CD8-positive, alpha-beta memory T cell (primary cell): ENCODE measurements at places on chromosomes 2 and 18. TPM values are rescaled to one million over a fixed set of nuclear protein-coding genes. Genes with fewer than 3 reads are reported as not detected.

GRCh38 chr2:64455545-64455944 is 1.6 kb downstream of the LGALSL start:
- no peak for DNase-seq
- H3K27ac ChIP-seq: no peak overlapping the region
- H3K27me3 ChIP-seq: no peaks in the 10 kb centered on the region
- H3K4me1 ChIP-seq: no peaks in the 10 kb centered on the region

DNA sequence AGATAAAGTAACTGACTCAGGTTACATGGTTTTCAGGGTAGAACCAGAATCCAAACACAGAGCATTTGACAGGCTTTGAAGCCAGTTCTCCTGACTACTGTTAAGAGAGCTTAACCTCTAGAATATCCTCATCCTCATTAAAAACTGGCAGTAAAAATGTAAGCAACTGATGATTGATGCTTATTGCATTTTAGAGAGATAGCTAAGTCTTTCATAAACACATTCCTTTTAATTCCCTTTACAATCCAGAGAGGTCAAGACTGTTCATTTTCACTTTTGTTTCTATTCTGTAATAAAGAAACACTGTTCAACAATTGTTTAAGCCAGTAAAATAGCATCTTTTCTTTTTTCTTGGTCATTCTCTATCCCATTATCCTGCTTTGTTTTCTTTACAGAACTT is 53.9 kb upstream of the RAB27B start:
- no peak overlapping the region for H3K4me3 ChIP-seq
- no peaks in the 10 kb centered on the region for H3K27me3 ChIP-seq
- no peaks in the 10 kb centered on the region for H3K36me3 ChIP-seq
- DNase-seq: no peak
- H3K4me1 ChIP-seq: no peaks in the 10 kb centered on the region

DNA sequence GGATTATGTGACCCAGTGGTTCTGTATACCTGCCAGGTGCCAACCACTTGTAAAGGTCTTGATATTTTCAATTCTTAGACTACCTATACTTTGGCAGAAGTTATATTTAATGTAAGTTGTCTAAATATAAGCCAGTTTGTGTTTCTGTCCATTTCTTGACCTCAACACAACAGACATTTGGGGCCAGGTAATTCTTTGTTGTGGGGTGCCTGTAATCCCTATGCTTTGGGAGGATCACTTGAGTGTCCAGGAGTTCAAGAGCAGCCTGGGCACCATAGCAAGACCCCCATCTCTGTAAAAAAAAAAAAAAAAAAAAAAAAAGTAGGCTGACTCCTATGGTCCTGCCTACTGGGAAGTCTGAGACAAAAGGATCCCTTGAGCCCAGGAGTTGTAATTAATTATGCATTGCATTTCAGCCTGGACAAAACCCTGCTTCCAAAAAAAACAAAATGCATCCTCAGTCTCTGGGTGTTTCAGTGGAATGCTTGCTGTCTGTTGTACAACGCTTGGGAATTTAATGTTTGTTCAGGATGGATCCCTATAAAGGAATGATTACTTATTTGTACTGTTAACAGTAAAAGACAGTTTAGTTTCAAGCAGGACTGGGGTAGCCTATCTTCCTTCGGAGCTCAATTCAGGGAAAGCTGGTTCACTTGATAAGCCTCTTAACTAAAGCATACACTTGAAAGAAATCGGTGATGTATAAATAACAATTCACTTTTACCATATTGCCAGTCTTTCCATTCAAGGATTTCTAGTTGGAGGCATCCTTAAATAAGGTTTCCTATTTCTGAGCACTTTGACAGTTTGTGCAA is 3.4 kb downstream of the RPS27A start:
- peaks cover 33% of the 10 kb centered on the region for H3K4me1 ChIP-seq
- no peak overlapping the region for H3K4me3 ChIP-seq
- H3K27me3 ChIP-seq: no peaks in the 10 kb centered on the region
- no peak for DNase-seq

DNA sequence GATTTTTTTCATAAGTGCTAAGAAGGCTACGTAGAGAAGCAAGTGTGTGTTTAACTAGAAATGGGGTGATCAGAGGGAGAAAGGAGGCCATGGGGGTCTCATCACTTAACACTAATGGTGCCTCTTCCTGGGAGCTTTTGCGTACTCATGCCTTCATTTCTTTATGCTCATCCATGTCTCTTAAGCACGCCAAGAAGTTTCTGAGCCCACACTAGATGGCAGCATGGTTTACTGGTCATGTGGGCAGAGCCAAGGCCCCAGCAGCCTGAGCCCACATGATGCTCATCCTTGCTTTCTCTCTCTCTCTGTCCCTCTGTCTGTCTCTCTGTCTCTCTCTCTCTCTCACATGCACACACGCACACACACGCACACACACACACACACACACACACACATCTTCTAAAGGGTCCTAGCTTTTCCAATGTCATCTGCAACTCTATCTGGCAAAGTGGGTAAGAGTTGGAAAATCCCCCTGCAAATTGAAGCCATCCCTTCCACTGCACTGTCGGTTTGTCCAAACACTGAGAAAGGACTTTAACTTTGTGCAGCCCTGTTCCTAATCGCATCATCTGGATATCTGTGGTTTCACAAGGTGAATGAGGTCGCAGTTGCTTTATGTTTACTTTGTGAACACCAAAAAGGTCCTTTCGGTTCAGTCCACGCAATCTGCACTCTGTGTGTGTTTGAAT is 137.1 kb upstream of the CCDC68 start:
- no peaks in the 10 kb centered on the region for H3K27me3 ChIP-seq
- H3K27ac ChIP-seq: no peak overlapping the region
- H3K36me3 ChIP-seq: no peaks in the 10 kb centered on the region
- no peak overlapping the region for H3K4me3 ChIP-seq

- H3K4me3 ChIP-seq: no peak overlapping the region
- DNase-seq: no peak
- peaks cover 52% of the 10 kb centered on the region for H3K4me1 ChIP-seq
These were observed 125.9 kb upstream of the COL5A2 start for GRCh38 chr2:189305291-189305943.

The GKN2 gene
- total RNA-seq: not detected

GRCh38 chr2:164896634-164897355 is 55.2 kb upstream of the COBLL1 start:
- no peaks in the 10 kb centered on the region for H3K4me1 ChIP-seq
- H3K4me3 ChIP-seq: no peak overlapping the region
- no peaks in the 10 kb centered on the region for H3K27me3 ChIP-seq
- H3K36me3 ChIP-seq: no peaks in the 10 kb centered on the region
- DNase-seq: no peak

- H3K4me1 ChIP-seq: no peaks in the 10 kb centered on the region
- H3K36me3 ChIP-seq: no peaks in the 10 kb centered on the region
- no peak overlapping the region for H3K27ac ChIP-seq
- H3K4me3 ChIP-seq: no peak overlapping the region
These were observed 65.4 kb downstream of the PID1 start for GRCh38 chr2:229205704-229206103.

The DIPK1C gene
- total RNA-seq: not detected

DNA sequence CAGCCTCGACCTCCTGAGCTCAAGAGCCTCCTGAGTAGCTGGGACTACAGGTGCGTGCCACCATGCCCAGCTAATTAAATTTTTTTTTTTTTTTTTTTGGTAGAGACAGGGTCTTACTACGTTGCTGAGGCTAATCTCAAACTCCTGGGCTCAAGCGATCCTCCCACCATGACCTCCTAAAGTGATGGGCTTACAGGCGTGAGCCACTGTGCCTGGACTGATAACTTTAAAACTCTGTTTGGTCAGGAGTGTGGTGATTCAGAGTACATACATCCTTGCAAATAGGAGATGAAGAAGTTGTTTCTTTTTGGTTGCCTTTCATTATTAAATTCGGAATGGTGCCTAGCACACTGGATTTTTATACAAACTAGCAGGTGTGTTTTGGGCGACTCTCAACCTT is 73.0 kb downstream of the LTBP1 start:
- H3K4me3 ChIP-seq: no peak overlapping the region
- H3K27me3 ChIP-seq: peaks cover 5% of the 10 kb centered on the region
- no peak for DNase-seq
- no peaks in the 10 kb centered on the region for H3K4me1 ChIP-seq
- H3K36me3 ChIP-seq: no peaks in the 10 kb centered on the region

DNA sequence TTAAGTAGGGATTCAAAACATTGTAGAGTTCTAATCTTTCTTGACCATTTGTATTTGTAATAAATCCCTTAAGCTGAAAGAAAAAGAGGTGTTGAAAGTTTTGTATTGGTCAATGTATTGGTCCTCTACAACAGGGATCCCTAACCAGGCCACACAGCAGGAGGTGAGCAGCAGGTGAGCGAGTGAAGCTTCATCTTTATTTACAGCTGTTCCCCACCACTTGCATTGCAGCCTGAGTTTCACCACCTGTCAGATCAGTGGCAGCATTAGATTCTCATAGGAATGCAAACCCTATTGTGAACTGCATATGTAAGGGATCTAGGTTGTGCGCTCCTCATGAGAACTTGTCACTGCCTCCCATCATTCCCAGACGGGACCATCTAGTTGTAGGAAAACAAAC is 715.7 kb upstream of the NXPH2 start:
- H3K4me3 ChIP-seq: no peak overlapping the region
- no peak for DNase-seq
- no peak overlapping the region for H3K27ac ChIP-seq
- H3K4me1 ChIP-seq: no peaks in the 10 kb centered on the region

The SLC4A5 gene
- total RNA-seq: 1.8 TPM

The NPPC gene
- not detected for total RNA-seq

GRCh38 chr2:165055082-165055851 is 99.9 kb upstream of the SLC38A11 start:
- no peaks in the 10 kb centered on the region for H3K4me1 ChIP-seq
- no peaks in the 10 kb centered on the region for H3K36me3 ChIP-seq
- no peak for DNase-seq
- no peak overlapping the region for H3K27ac ChIP-seq
- no peak overlapping the region for H3K4me3 ChIP-seq
- no peaks in the 10 kb centered on the region for H3K27me3 ChIP-seq

- no peaks in the 10 kb centered on the region for H3K27me3 ChIP-seq
- H3K4me1 ChIP-seq: no peaks in the 10 kb centered on the region
- DNase-seq: no peak
- no peaks in the 10 kb centered on the region for H3K36me3 ChIP-seq
- H3K27ac ChIP-seq: no peak overlapping the region
- H3K4me3 ChIP-seq: no peak overlapping the region
These were observed 679.6 kb upstream of the CHAC2 start for GRCh38 chr2:53087874-53088461.

The ME2 gene
- 120 TPM for total RNA-seq

- no peaks in the 10 kb centered on the region for H3K27me3 ChIP-seq
- H3K4me3 ChIP-seq: no peak overlapping the region
- no peak for DNase-seq
- no peaks in the 10 kb centered on the region for H3K4me1 ChIP-seq
These were observed 80.6 kb upstream of the LRRTM4 start for GRCh38 chr2:77602771-77603170.

- H3K4me3 ChIP-seq: no peak overlapping the region
- H3K27me3 ChIP-seq: no peaks in the 10 kb centered on the region
- DNase-seq: no peak
- no peak overlapping the region for H3K27ac ChIP-seq
- no peaks in the 10 kb centered on the region for H3K36me3 ChIP-seq
These were observed 16.7 kb upstream of the FAM228A start for GRCh38 chr2:24158131-24158530.

DNA sequence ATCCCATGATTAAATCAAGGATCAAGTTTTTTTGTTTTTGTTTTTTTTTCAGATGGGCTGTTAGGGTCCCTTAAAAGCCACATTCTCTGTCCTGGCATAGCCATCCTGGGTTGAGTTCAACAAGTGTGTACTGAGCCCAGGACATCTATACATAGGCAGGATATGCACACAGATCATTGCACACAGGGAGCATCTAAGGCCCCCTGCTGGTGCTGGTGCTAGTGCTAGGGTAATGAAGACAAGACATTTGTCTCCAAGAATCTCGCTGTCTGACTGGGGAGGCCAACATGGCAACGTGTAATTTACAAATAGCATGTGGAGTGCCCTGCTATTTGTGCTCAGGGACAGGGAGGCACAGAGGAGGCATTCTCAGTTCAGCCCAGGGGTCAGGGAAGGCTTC is 124.5 kb downstream of the VAPA start:
- H3K36me3 ChIP-seq: no peaks in the 10 kb centered on the region
- H3K27me3 ChIP-seq: no peaks in the 10 kb centered on the region
- no peak overlapping the region for H3K4me3 ChIP-seq
- no peaks in the 10 kb centered on the region for H3K4me1 ChIP-seq
- DNase-seq: no peak

The COPS7B gene
- total RNA-seq: 51.8 TPM

The IL36G gene
- total RNA-seq: not detected

The GCC2 gene
- 40.9 TPM for total RNA-seq

The ZNF892 gene
- total RNA-seq: 4.7 TPM

The APCDD1 gene
- not detected for total RNA-seq

- no peak overlapping the region for H3K4me3 ChIP-seq
- H3K27me3 ChIP-seq: no peaks in the 10 kb centered on the region
- peaks cover 9% of the 10 kb centered on the region for H3K4me1 ChIP-seq
- no peak for DNase-seq
These were observed 38.2 kb downstream of the KANSL3 start for GRCh38 chr2:96599941-96600340.

- DNase-seq: no peak
- H3K27ac ChIP-seq: no peak overlapping the region
- no peaks in the 10 kb centered on the region for H3K4me1 ChIP-seq
- H3K4me3 ChIP-seq: no peak overlapping the region
- H3K27me3 ChIP-seq: no peaks in the 10 kb centered on the region
- peaks cover 5% of the 10 kb centered on the region for H3K36me3 ChIP-seq
These were observed 5.9 kb upstream of the MOCOS start for GRCh38 chr18:36181441-36181840.

DNA sequence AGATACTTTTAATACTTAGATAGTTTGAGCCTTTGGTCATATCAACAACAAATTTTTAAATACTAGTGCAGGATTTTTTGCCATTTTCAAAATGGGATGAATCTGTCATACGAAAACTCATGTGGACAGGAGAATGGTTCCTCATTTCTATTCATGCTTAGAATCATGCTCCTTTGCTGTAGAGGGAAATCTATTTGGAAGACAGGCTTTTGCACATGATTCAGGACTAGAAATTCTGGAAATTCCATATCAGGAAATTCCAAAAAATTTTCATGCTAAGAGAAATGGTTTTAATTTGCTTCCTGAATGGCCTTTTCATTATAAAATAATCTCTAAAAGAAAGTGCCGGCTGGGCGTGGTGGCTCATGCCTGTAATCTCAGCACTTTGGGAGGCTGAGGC is 39.3 kb downstream of the MOGAT1 start:
- no peaks in the 10 kb centered on the region for H3K4me1 ChIP-seq
- no peak overlapping the region for H3K4me3 ChIP-seq
- peaks cover 11% of the 10 kb centered on the region for H3K27me3 ChIP-seq
- H3K27ac ChIP-seq: no peak overlapping the region
- DNase-seq: no peak
- no peaks in the 10 kb centered on the region for H3K36me3 ChIP-seq

DNA sequence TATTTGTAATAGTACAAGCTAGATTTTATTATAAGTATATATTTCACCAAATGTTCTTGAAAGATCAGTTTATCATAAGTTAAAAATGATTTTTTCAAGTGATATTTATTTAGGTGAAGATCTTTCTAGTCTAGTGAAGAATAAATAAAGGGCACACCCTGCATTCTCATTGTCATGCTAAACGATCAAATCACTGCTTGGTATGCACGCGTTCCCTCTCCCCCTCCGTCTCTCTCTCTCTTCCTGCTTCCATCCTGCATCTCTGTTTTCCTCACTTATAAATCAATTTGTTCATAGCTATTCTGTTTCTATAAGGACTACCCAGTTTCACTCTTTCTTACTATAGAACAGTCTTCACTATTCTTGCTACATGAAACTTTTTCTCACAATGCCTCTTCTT is 1067.4 kb downstream of the LRP1B start:
- H3K4me3 ChIP-seq: no peak overlapping the region
- H3K27me3 ChIP-seq: no peaks in the 10 kb centered on the region
- no peak overlapping the region for H3K27ac ChIP-seq
